ENCODE measurements at places on chromosomes 6 and 20.

- DNase-seq = no peak
Measured at GRCh38 chr20:16526433-16527380, 46.5 kb downstream of the KIF16B start.

DNA sequence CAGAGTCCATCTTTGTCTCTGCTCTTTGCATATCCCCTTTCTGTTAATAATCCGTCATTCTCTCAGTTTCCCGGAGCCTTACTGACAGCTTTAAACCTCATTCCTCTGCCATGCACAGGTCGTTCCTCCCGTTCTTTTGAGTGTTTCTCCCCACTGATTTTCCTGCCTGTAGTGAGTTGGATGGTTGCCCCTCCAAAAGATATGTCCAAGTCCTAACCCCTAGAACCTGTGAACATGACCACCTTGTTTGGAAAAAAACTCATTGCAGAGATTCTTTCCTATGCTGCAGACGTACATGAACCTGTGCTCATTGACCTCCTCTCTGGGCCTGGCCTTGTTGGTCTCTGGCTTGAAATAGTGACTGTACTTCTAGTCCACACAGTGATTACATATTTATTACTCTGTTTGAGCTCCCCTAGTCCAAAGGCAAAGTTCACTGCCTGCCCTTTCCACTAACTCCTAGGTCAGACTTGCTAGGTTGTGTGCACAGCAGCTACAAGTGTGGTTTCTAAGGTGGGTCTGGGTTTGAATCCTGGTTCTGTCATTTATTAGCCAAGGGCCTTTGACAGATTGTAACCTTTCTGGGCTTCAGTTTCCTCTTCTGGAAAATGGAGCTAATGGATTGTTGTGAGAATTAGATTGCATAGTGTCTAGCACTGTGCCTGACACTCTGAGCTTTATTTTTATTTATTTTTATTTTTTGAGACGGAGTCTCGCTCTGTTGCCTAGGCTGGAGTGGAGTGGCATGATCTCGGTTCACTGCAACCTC, 29.3 kb downstream of the PPARD start:
- no peak for DNase-seq

- DNase-seq = no peak
Measured at GRCh38 chr6:105593056-105593690, 190.3 kb upstream of the PREP start.

DNA sequence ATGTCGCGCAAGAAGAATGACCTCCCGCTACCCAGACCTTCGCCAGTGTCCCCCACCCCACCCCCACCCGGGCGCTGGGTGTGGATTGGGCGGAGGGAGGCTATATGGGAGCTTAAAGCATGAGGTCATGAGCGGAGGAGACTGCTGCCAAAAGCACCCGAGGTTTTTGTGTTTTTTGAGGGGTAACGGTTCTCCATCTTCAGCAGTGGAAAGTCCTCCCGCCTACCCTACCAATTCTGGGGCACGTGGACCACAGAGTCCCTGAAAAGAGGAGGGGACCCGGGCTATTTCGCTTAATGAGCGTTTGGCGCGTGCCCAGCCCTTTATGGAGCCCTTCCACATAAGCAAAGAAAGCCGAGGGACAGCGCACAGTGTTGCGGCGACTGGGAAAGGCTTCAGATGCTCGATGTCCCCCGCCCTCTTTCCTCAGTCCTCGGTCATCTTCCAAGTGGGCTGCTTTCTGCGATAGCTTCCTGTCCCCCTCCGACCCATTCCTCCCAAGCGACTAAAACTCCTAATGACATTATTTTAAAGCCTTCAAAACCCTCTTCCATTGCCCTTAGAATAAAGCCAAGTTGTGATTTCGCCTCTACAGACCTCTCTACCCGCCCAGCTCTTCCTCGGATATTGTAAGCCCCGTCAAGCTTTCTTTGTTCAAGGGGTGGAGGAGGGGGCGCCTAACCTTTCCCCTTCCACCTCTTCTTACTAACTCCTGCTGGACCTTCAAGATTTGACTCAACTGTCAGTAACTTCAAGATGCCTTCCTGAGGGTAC, 2.1 kb upstream of the TRERF1 start:
- peak; percentile 60 for DNase-seq

- no peak for DNase-seq
Measured at GRCh38 chr20:10644458-10645204, 29.2 kb downstream of the JAG1 start.

DNA sequence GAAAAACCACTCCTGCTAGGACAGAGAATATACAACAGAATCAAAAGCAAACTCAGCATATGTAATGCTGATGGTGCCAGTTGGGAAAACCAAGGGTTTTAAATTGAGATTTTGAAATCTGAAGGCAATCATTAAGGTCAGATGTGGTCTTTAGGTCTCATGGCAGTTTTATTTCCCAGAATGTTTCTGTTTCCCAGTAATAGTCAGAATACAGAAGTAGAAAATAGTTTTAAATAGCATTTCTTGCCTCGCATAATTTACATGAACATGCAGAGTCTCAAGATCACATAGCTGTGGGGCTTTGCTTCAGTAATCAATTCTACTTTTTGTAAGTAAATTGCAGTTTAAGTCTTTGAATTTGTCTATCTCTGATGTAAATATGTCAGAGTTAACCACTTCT, 58.1 kb downstream of the RNF144B start:
- DNase-seq = no peak

GRCh38 chr6:148429423-148429822, 86.8 kb downstream of the SASH1 start:
- no peak for DNase-seq

- no peak for DNase-seq
Measured at GRCh38 chr20:38672504-38672903, 51.8 kb upstream of the SLC32A1 start.

DNA sequence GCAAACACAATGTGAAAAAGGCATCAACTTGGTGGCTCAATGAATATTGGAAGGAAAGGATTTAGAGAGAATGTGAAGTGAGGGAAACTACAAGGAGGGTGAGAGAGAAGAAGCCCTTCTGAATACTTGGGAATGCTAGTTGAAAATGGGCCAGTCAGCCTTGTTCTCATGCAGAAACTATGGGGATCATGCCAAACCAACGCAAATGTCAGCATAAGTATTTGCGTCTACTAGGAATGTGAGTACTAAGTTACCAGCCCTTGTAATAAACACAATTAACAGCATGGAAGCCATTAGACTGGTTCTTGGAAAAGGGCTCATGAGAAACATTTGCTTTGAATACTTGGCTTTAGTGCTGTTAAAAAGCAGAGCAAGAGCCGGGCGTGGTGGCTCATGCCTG, 54.9 kb upstream of the AIG1 start:
- DNase-seq = no peak

GRCh38 chr20:568097-568652, 24.6 kb upstream of the CSNK2A1 start:
- no peak for DNase-seq

DNA sequence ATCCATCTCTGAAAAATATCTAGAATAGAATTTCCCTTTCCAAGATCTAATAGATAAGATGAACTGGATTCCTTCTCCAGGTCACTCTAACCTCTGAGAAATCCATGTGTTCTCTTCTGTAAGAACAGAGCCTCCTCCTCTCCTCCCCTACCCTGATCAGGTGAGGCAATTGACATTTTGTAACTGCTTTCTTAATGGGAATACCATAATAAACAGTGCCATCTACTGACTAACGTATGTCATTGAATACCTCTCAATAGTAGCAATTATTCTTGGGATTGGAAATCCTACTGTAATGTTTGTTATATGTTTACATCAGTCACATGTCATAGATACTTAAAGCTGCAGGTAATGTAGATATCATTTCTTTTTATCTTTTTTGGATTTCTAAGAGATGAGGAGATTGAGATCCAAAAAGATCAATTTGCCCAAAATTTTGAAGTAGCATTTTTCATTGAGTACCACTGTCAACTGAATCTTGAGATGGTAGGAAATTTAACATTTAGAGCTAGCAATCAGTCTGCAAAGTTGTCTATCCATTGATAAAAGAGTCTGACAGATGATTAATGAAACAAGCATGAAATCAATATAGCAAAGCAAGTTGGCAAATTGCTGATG, 365.8 kb upstream of the HSF2 start:
- peak; percentile 81 for DNase-seq

DNA sequence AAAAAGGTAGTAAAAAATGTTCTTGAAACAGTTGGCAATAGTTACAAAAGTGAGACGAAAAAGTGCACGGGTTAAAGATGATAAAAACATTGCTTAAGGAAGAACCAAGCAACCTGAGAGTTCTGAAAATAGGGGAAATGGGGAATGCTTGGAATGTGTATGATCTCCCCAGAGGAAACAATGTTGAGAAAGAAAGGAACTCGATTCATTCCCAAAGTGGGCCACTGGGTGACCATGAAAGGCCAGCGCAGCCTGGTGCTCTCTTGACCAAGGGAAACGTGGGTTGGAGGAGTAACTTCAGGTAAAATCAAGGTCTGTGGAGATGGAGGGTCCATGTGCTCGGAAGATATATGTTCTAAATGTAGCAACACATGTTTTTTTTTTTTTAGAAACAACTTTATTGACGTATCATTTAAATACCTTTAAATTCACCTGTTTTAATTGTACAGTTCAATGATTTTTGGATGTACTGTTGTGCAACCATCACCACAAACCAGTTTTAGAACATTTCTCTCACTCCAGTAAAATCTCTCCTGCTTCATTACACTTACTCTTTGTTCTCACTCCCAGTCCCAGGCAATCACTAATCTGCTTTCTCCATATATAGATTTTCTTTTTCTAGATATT, 34.5 kb upstream of the CEP85L start:
- no peak for DNase-seq

DNA sequence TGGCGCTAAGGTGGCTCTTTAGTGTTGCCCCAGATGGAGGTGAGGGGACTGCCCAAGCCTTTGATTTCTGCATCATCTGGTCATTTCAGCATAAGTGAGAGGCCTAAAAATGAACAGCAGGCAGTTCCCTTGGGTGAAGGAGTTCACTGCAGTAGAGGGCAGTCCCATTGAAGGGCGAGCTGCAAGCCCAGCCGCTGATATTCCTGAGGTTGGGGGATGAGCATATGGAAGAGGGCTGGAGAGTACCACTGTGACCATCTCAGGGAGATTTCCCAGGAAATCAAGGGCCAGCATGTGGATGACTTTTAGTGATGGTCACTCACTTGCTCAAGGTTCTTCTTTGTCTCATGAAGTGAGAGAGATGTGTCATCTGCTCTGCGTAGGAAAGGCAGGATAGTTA, 9.3 kb downstream of the TOX2 start:
- DNase-seq = no peak

GRCh38 chr20:19009081-19009688, 195.6 kb downstream of the SCP2D1 start:
- DNase-seq = no peak

DNA sequence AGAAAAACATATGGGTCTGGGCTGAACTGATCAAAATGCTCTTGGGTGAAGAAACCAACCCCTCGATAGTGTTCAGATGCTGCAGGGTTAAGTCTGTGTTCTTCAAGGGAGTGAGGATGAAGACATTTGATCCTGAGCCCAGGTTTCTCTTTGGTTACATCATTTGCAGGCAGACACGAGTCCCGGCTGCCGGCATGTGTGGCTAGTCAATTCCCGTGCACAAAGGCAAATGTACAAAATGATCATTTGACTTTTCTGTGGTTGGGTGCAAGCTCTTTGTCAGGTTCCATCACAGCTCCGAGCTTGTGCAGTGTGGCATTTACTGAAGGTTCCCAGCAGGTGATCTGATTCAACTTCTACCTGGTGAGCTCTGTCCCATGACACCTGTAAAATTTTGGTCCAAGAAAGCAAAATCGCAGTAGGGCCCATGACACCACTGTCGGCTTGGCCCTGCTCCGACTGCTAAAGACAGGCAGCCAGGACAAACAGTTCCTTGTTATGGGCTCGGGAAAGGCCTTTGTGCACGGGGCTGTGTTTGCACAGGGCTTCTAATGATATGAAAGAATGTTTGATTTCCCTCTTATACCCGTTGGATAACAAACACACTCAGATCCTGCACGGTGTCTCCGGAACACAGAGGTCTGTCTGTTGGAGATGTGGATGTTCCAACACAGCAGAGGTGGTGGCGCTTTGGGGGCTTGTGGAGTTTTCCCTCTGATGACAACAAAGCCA, 46.9 kb downstream of the GJA10 start:
- peak; percentile 15 for DNase-seq

GRCh38 chr6:35463292-35463691, 4.9 kb upstream of the RPL10A start:
- no peak for DNase-seq

DNA sequence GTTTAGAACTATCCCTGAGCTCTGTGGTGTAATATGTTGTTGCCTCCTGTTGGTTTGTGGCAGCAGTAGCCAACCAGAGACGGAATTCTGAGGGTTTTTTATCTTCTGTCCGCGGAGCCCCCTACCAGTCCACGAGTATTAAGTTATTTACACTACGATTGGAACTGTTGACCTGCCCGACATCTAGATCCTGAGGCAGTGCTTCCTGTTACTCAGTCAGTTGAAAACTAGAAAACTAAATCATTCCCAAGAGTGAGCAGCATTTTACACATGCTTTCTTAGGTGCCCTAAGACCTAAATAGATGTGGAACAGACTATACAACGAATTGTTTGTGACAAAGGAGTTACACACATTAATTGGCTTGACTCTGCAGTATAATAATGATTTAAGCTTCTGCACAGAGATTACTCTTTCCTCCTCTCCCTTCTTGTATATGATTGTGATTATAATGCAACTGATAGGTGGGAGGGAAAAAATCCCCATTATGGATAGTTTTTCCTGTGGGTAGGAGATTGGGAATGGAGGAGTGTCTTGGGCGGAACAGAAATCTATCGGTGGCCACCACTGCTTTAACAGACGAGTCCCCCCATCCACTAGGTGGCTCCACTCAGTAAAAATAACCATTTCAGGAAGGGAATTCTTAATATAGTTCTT, 1.7 kb downstream of the LOC128125822 start:
- peak; percentile 2 for DNase-seq

DNA sequence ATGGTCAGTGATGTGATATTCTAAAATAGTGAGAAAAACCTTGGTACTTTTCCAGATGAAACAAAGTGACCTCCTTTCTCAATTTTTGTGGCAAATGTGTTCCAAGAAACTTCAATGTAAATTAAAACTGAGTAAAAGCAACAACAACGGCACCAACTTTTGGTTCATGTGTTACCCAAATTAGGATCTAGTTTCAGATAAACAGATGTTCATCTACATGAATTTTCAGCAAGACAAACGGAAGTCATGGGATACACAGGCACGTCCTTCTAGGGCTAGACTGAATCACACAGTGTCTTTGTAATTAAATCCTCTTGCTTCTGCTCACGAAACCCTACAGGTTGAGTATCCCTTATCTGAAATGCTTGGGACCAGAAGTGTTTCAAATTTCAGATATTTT, 915.2 kb downstream of the TFAP2A start:
- no peak for DNase-seq

DNA sequence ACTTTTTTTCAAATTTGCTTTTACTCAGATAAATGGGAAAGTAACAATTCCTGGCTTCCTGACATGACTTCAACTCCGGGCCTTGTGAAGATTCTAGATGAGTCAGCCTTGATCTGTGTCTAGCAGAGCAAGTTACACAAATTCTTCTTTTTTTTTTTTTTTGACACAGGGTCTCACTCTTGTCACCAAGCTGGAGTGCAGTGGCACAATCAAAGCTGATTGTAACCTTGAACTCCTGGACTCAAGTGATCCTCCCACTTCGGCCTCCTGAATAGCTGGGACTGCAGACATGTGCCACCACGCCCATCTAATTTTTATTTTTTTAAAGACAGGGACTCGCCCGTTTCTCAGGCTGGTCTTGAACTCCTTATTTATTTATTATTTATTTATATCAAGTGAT, 7.3 kb upstream of the ARHGAP18 start:
- DNase-seq = no peak

GRCh38 chr6:157184202-157185015, 138.9 kb downstream of the TMEM242 start:
- DNase-seq = peak; percentile 87

- no peak for DNase-seq
Measured at GRCh38 chr20:40575851-40576250, 113.2 kb downstream of the MAFB start.

- no peak for DNase-seq
Measured at GRCh38 chr6:40295251-40295950, 291.8 kb downstream of the LRFN2 start.
